ENCODE measurements at places on chromosomes 11 and 22.
A peak's percentile ranks its signal among the peaks of the same experiment; 100 is the strongest.

DNA sequence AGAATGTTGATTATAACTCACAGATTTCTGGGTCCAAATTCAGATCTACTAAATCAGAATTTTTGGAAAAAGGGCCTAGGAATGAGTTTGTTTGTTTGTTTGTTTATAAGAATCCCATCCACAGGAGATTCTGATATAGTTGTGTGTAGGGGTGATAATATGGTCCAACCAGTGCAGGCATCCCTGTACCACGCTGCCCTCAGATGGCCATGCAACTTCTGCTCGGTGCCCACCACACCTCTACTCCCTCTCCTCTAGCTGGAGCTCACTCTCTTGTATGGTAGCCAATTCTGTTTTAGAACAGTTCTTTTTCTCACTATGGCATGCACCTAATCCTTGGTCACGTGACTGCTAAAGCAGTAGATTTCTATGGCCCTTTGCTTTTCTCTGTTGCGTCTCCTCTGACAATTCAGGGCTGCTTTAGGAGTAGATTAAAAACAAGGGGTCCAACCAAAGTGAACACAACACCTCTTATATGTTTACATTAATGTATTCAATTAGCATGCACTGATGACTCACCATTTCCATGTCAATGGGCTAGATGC is 103.3 kb upstream of the KCNA4 start:
- no peak for DNase-seq

- no peak for DNase-seq
Measured at GRCh38 chr11:71140206-71140919, 112.0 kb downstream of the SHANK2 start.

DNA sequence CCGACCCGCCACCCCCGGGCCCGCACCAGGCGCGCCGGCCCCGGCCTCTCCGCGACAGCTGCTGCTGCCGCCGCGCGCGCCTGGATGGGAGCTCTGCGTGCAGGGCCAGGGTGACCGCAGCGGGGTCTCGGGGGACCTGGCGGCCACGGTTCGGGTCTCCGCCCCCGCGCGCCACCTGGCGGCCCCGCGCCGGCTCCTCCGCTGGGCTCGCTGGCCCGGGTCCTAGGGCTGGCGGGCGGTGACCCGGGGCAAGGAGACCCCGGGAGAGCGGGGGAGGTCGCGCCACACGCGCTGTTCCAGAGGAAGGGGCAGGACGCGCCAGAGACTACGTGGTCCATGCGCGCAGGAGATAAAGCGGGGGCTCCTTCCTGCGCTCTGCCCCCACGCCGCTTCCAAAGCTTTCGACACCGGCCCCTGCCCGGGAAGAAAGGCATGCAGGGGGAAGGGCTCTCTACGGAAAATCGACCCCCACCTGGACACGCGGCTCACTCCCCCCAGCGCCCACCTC is 562 bp downstream of the SHANK2 start:
- DNase-seq: no peak

DNA sequence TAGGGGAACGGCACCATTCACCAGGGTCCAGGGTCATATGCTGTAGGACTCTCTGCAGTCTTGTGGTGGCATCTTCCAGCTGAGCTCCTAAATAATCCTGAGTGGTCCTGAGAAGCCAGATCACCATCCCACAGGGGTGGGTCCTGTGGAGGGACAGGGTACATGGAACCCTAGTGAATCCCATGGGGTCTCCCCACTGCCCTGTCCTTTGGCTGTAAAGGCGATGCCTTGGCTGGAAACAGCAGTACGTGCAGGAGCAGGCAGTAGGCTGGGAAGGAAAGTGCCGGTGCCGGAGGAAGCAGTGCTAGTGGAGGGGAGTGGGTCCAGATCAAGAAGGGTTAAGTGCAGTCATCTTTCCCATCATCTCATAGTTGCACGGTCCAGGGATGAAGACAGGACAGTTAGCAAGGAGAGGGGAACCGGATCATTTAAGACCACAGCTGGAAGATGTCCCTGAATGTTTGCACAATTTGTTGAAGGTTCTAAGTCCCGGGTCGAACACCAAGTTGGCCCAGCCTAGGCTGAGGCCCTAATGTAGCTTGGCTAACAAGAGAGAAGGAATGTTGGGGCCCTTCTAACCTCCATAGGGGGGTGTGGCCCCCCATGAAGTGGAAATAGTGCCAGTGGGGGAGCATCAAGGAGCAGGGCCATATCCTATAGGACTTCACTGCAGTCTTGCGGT is 18.1 kb downstream of the TSPAN32 start:
- no peak for DNase-seq

GRCh38 chr22:45799291-45799690 is 127.7 kb downstream of the ATXN10 start:
- no peak for DNase-seq

DNA sequence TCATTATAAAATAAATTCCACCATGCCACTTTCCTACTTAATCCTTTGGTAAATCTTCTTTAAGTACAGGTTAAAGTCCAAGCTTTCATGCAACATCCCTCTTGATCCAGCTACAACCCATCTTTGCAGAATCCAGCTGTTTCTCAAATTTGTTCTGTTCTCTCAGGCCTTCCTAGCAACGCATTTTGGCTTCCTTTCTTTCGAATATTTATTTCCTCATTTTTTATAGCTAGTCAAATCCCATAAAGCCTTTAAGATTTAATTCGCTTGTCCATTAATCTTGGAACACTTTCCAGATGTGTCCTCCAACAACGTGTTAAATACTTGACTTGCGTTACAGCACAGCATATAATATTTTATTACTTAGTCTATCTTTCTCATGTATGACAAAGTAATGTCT is 600.1 kb upstream of the CHORDC1 start:
- DNase-seq: no peak

- DNase-seq: no peak
Measured at GRCh38 chr11:3123761-3124733, 41.1 kb downstream of the OSBPL5 start.

GRCh38 chr11:109680127-109680526 is 258.1 kb downstream of the C11orf87 start:
- DNase-seq: no peak

DNA sequence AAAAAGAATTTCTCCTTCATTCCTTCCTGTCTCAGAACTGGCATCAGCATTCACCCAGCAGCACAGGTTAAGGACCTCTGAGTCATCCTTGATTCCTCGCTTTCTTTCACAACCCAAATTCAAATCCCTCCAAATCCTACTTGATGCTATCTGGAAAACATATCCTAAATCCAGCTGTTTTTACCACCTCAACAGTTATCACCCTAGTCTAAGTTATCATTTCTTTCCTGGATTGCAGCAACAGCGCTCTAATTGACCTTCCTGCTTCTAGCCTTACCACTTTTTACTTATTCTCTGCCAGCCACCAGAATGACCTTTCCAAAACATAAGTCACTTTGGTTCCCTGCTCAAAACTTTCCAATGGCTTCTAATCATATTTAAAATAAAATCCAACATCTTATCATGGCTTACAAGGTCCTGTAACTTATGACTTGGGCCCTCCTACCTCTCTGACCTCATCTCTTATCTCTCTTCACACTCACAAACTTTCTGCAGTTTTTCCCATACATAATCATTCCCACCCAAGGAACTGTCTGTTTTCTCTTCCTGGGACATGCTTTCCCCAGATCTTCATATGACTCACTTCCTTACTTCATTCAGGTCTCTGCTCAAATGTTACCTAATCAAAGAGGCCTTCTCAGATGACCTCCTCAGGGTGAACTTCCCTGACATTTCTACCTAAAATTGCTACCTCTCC is 119.4 kb downstream of the TTC28 start:
- DNase-seq: no peak

GRCh38 chr11:9293646-9294045 is 20.7 kb downstream of the TMEM41B start:
- no peak for DNase-seq

DNA sequence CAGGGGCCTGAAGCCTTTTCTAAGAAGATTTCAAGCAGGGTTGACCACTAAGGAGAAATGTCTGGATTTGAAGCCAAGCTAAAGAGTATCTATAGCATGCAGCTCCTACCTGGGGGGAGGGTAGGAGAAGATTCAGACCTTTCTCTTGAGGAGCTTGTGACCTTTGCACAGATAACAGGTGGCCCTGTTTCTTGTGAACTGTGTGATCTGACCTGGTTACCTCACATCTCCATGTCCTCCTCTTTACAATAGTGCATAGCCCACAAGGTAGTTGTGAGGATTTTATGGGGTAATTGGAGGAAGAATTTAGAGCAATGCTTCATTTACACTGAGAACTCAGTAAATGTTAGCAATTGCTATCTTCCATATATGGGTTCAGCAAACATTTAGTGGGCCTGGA is 310.1 kb downstream of the TMEM135 start:
- DNase-seq: no peak

GRCh38 chr22:47381240-47381639 is 618.8 kb downstream of the TBC1D22A start:
- DNase-seq: no peak

GRCh38 chr22:33315954-33316353 is 257.8 kb upstream of the SYN3 start:
- no peak for DNase-seq

- DNase-seq: no peak
Measured at GRCh38 chr22:37179622-37180420, 8.2 kb downstream of the C1QTNF6 start.

GRCh38 chr11:36450110-36450572 is 59.9 kb downstream of the TRAF6 start:
- DNase-seq: no peak

DNA sequence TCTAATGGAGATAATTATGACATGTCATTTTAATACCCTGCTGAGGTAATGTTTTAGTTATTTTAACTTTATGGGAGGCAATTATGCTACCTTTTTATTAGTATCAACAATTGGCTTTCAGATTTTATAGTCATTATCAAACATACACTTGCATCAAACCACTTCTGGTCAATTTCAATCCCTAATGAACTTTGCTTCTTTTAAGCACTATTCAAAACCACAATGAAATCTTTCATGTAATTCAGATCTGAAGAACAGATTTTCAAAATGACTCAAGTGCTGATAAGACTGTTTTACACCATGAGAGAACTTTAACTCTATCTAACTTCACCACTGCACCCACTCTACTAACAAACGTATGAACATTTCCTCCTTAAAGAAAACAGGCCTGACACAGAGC is 25.9 kb upstream of the CCDC34 start:
- DNase-seq: no peak

DNA sequence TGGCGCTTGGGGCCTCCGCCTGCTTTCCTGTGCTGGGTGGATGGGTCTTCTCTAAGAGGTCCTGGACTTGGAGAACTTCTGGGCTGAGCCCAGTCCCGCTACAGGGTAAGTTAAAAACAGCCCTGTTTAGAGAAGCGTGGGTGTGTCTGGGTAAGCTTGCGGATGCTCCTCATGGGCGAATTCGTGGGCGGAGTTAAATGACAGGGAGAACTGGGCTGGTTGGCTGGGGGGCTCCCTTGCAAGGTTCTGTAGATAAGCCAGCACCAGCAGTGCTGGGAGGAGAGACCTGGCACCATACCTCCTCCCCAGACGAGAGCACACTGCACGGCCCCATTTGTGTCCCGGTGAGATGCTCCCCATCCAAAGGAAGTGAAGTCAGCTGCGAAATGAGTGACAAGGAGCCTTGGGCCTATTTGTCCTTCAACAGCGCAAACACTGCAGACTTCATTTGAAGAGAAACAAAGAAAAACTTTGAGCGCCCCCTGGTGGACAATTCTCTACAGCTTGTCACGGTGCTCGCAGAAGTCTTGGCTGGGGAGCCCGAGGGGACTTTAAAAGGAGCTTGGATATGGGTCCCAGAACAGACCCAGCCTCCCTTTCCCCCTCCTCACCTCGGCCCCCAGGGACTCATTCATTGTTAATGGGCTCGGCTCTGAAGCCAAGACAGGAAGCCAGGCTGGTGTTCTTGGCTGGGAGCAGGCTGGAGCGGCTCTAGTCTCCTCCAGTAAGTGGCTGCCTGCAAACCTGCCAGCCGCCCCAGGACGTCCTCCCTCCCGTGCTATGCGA is 39.5 kb downstream of the TP53I11 start:
- DNase-seq: peak; percentile 68

- DNase-seq: no peak
Measured at GRCh38 chr22:22759371-22759770, 115.0 kb downstream of the GGTLC2 start.

- no peak for DNase-seq
Measured at GRCh38 chr11:13885083-13885482, 77.4 kb upstream of the SPON1 start.

DNA sequence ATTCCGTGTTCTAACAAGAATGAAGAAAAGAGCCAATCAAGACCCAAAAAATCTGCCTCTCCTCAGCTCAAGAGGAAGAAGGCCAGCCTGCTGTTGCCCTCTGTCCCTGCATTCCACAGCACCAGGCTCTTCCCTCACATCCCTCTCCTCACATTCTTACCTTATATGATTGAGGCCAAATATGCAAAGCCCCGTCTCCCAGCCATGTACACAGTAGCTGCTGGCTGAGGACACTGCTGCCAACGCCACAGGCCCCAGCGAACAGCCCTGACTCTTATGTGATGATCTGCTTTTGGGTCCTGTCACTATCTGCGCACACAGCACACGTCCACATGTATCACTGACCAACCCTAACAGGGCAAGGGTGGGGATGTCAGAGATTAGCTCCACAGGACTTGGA is 60.2 kb downstream of the MICAL3 start:
- DNase-seq: no peak

DNA sequence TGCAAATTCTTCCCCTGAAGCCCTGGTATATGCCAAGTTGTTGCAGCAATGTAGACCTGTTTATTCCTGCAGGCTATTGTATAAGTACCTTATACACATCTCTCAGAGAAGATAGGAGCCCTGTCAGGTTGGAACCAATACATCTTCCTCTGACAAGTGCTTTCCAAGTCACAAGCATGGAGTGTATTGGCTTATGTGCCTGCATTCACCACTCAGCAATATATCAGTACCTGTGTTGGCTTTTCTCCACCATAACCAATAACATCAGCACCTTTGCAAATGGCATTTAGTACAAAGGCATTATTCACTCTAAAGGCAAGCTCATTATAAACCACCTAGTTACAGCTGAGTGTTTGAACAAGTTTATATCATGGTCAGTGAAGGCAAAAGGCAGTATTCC is 611.7 kb upstream of the CNTN5 start:
- no peak for DNase-seq

GRCh38 chr11:69657911-69658625 is 17.1 kb downstream of the LTO1 start:
- no peak for DNase-seq

- no peak for DNase-seq
Measured at GRCh38 chr22:46815132-46815531, 52.7 kb downstream of the TBC1D22A start.
